ENCODE measurements at places on chromosomes 3 and 15.

- DNase-seq: no peak
Measured at GRCh38 chr3:59850417-59850816, 800.6 kb upstream of the CFAP20DC start.

DNA sequence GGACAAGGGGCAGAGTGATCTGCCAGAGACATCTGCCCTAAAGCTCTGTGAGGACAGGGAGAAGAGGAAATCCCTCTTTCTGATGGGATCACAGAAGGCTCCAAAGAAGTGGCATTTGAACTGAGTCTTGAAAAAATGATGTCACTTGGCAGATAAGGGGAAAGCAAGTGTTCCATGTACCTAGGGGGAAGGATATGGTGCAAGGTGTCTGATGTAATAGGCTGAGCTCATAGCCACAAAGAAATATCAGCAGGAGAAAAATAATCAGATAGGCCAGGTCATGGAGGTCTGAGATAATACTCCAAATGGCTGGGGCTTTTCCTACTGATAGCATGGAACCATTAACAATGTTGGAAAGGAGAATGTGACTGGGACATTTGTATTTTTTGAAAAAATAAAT is 468.4 kb upstream of the MDFIC2 start:
- DNase-seq: no peak

GRCh38 chr3:88641033-88641604 is 466.3 kb upstream of the EPHA3 start:
- no peak for DNase-seq

- no peak for DNase-seq
Measured at GRCh38 chr15:58934114-58934447, 602 bp upstream of the SLTM start.

DNA sequence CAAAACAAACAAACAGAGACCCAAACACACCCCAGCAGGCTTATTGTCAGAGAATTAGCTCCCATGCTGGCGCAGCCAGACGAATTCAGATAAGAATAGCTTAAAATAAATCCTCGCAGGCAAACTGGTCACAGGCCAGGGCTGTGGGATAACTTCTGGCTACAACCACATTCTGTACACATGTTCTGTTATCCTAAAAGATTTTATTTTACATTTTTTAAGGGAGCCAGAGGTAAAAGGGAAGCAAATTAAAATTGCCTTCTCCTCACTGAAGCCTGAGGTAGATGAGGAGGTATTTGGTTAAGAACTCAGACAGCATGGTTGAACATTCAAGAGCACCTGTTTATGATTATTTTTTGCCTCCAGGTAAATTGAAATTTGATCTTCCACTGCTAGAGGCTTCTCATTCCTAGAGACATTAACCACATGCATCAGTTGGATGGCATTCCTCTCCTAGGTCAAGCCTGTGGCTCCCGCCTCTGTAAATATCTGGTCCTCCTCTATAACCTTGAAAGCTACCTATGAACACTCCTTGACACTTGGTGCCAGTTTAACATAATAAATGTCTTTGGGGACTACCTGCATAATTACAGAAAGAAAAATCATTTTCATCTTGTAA is 190.3 kb downstream of the SATB1 start:
- DNase-seq: peak; percentile 31

DNA sequence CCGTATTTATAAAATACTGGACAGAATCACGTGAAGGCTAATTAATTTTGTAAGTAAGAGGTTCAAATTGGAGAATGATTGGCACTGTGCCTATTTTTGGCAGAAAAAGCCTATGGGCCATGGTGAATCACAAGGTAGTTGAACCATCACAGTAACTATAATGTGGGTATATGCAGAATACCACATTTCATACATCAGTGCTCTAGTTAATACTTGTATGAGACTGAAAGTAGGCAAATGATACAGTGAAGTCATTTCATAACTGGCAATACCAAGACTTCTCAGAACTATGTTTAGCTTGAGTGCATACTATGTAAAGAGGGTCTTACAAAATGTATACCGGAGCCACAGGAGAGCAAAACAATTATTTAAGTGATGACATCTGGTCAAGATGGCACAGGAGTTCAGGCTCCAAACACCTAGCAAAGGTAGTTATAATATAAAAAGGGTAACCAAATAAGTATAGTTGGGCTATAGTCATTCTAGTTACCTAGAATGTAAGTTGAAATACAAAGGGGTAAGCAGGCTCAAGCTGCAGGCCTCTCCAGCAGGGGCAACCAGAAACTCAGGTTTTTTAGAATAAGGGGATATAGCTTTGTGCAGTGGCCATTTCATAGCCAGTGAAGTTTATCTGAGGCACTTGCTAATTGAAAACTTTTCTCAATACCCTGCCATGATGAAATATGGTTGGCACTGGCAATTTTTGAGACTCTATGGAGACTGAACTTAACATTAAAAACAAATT is 19.1 kb downstream of the GPR160 start:
- DNase-seq: no peak

Data from astrocyte (in vitro differentiated cells and primary cell).